Hepatocyte (in vitro differentiated cells): ENCODE measurements at places on chromosomes 12 and 14. TPM values are rescaled to one million over a fixed set of nuclear protein-coding genes. Genes with fewer than 3 reads are reported as not detected.

- no peak for DNase-seq
These were observed 207.1 kb downstream of the DPF3 start for GRCh38 chr14:72686832-72687231.

DNA sequence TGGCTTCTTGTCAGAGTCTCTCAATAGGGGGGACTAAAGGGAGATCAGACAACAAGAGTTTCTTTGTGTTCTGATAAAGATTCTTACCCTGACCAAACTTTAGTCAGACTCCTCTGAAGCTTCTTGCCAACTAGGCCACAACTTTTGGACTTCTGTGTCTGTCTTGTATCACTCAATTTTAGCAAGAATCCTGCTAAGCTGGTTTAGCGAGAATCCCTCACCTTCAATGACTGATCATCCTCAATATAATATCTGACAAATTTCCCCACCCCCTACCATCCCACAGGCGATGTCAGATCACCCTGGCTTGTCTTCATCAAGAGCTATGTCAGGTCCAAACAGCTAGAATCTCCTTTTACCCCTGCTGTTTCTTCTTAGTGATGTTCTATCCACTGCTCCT lies 215.2 kb downstream of the RASSF9 start:
- DNase-seq = no peak

The RNASE3 gene
- polyA plus RNA-seq = 0.50 and 0.52 TPM in 2 replicates

The RFX4 gene
- polyA plus RNA-seq = not detected in 2 replicates

The PLCZ1 gene
- not detected in 2 replicates for polyA plus RNA-seq
